GM23248 (cell line): ENCODE measurements at places on chromosomes 1 and 21. TPM values are rescaled to one million over a fixed set of nuclear protein-coding genes. Genes with fewer than 3 reads are reported as not detected.

DNA sequence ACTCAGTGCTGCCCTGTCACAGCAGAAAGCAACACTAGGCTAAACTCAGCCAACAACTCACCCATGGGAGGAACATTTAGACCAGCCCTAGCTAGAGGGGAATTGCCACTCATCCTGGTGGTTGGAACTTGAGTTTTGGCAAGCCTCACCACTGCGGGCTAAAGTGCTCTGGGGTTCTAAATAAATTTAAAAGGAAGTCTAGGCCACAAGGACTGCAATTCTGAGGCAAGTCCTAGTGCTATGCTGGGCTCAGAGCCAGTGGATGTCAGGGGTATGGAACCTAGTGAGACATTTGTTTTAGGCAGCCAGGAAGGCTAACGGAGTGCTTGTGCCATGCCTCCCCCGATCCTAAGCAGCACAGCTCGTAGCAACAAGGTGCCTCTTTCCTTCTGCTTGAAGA lies 78.0 kb downstream of the RGS13 start:
- DNase-seq = no peak

GRCh38 chr1:40309374-40310128 lies 7.5 kb downstream of the COL9A2 start:
- no peak for DNase-seq

Gene GJA9
- not detected in 2 replicates for polyA plus RNA-seq

- peak; percentile 55 for DNase-seq
Measured at GRCh38 chr1:164625004-164625617, 66.1 kb downstream of the PBX1 start.

Gene TFF3
- polyA plus RNA-seq = not detected in 2 replicates

DNA sequence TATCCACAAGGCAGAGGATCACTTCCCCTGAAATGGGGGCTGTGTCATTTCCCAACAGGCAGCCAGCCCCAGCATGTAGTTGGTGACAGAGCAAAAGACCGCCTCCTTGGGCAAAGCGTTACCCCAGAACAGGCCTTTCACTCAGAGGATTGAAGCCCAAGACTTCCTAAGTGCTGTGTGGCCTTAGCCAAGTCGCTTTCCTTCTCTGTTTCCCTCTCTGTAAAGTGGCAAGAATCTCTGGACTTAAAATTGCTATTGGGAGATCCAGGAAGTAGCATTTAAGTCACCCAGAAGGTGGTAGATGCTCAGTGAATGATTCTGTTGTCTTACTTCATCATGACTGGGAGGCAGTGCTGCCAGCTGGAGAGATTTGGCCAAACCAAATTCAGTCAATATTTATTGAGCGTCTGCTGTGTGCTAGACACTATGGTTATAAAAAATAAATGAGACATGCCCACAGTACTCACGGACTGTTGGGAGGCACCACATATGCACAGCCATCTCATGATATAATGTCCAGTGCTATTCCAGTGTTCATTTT lies 35.3 kb downstream of the NIPAL3 start:
- DNase-seq = no peak
